ENCODE measurements at places on chromosomes 6 and 20. TPM values are rescaled to one million over a fixed set of nuclear protein-coding genes. Genes with fewer than 3 reads are reported as not detected.

Gene TCEA2
- total RNA-seq: 38.9 TPM

Gene B3GAT2
- not detected for total RNA-seq

Gene TGM3
- not detected for total RNA-seq

Gene RFX6
- total RNA-seq: not detected

Gene GSTA3
- total RNA-seq: not detected

DNA sequence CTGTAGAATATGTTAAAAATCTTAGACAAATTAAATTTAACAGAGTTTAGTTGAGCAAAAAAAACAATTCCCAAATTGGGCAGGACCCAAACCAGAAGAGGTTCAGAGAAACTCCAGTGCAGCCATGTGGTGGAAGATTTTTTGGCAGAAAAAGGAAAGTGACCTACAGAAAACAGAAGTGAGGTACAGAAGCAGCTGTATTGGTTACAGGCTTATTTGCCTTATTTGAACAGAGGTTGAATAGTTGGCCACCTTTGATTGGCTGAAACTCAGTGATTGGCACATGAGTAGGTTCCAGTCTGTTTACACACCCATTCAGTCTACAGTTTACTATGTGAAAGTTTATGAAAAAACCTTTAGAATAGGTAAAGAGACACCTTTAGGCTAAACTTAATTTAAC lies 110.9 kb upstream of the LAMP5 start:
- no peak for DNase-seq

DNA sequence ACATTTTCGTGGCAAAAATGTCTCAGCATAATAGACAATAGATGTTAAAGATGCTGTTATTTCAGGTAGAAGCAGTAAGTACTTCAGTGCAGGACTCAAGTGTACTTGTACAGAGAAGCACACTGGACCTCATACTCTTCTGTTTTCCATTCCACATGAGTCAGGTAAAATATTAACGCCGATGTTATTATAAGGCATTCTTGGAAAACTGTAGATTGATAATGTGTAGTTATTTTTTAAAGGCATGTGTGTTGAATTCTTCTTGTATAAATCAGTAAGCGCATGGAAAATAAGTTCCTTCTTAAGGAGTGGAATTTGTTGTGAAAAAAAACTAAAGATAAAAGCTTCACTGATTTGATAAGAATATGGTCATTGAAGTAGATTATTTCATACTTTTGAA lies 45.8 kb downstream of the DOP1A start:
- no peak for DNase-seq

DNA sequence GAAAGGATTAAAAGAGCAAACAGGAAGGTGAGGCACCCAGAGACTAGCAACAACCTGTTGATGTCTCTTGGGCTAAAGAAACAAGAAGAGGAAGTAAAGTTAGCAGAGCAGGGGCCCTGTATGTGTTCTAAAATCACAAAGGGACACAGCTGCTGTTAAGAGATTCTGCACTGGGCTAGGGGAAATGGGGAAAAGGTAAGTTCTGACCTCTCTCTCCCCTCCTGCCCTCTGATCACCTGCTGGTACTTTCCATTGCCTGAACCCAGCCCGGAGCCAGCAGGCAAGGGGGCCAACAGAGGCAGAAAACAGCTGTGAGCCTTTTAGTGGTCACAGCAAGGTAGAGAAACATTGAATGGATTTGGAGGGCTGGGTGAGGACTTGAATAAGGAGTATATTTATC lies 13.5 kb upstream of the CNR1 start:
- DNase-seq: no peak

- no peak for DNase-seq
Measured at GRCh38 chr6:159819932-159820640, 20.0 kb downstream of the PNLDC1 start.

DNA sequence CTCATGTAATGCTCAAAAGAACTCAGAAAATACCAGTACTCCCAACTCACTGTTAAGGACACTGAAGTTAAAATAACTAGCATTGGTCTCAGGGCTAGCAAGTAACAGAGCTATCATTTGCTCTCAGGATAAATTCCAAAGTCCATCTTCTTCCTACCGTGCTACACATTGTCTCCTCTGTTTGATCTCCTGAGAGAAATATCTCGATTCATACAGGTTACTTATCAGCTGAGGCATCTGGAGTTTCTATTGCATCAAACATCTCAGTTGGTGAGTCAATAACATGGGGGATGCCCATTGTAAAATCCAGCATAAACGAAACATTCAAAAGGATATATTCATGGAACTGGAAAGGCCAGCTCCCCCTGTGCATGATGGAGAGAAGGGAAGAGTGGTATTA lies 147.4 kb downstream of the BACH2 start:
- no peak for DNase-seq

- peak; percentile 35 for DNase-seq
Measured at GRCh38 chr6:52994031-52994838, 849 bp downstream of the GSTA4 start.

DNA sequence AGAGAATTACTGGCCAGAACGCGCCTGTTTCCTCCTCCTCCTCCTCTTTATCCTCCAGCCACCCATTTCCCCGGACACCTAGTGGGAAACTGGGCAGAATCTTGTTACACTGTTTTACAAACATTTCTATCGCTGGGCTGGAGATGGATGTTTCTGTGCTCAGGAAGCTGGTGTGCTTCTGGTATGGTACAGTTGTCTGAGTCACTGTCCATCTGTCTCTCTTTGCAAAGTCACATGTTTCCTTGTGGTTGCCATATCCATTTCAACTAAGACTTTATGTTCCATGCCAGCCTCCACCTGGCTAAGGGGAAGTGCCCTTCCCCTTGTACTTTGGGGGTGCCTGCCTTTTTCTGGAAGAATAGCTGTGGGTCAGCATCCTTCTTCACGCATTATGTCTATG lies 52.9 kb upstream of the SLC22A16 start:
- DNase-seq: no peak

DNA sequence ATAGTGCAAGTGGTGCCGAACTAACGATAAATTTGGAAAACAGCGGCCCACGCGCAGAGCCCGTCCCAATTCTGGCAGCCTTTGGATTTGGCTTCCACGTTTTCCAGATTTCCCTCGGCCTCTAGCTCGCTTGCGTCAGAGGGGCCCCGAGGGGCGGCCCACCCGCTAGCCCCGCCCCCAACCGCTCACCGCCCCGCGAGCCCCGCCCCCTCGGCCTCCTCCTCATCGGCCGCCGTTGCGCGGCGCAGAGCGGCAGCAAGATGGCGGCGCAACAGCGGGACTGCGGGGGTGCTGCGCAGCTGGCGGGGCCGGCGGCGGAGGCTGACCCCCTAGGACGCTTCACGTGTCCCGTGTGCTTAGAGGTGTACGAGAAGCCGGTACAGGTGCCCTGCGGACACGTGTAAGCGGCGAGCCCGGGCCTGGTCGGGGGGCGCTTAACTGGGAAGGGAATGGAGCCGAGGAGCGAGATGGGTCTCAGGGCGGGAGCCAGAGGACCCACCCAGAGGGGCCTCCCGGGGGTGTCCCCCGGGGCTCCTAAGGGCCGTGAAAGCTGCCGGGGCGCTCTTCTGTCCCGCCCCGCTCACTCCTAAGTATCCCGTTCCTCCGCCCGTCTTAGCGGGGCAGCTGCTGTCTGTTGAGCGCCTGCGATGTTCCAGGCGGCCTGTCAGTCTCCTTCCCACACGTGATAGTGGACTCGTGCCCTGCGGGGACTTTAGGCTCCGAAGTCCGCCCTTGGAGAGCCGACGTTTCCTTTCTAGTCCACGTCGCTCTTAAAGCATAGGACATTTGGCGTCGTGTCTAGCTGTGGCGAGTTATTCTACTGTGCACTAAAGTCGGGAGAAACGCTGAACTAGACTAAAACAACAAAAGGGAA lies at the start of gene RNF114:
TSS of gene RNF114 (plus strand) at position 245 of the 874 bp plus-strand sequence. CDS start at position 261, 16 bp downstream.
- peak; percentile 94 for DNase-seq

DNA sequence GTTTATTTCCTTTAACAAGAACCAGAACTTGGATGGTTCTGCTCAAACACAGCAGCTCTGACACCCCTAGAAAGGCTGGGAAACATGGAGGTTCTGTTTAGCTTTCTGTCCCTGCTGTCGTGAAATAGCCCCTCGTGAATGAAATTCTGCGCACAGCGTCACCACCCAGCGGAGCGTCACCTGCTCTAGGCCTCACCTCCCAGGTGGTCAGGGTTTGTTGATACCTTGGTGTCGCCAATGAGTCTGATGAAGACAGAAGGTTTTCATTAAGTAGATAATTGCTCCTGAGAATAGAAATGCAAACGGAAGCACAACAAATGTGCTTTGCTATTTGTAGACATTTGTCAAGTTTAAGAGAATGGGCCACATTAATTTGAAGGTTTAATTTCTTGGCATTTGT lies 135.1 kb downstream of the EDN3 start:
- DNase-seq: no peak

DNA sequence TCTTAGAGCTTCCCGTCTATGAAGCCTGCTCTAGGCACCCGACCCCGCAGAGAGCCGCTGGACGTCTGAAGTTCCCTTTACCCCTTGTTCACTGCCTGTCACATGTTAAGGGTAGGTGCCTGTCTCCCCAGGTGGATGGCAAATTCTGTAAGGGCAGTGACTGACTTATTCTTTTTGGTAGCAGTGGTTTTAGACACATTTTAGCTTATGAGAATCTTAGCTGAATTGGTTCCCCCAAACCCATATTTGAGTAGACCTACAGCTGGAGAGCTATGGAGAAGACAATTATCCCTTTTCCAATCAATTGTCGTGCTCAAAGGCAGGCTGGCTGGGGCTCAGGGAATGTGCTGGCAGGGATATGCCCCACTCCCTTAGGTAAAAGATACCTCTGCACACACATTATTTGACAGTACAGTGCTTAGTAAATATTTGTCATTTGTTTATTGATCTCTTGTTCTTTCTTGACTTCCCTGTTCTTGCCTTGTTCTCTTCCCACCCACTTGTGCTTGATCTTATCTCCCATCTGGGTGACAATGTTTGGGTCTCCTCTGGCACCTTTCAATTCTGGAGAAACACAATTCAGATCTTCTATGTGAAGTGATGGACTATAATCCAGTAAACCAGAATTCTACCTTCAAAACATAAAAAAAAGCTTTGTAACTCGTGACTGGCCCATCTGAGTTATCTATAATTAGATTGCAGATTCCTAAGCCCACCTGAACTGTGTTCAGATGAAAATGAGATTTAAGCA lies 114.3 kb upstream of the SLC2A12 start:
- DNase-seq: no peak

DNA sequence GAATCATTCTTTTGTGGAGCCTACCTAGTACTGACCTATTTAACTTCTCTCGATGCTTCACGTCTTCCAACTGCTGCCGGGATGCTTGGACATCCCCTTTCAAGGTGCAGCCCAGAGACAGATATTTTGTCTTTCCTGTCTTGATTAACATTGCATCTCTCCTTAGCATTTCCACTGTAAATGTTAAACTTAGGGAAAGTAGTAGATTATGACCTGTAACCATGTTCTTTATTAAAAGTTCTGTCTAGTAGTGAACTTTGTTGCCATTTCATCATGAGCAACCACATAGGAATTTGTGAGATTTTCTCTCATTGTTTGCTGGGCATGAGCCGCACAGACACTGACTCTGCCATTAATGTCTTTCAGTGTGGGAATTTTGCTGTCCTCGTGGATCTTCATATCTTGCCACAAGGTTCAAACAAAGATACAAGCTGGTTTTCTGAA lies 117.9 kb downstream of the JAG1 start:
- DNase-seq: no peak

DNA sequence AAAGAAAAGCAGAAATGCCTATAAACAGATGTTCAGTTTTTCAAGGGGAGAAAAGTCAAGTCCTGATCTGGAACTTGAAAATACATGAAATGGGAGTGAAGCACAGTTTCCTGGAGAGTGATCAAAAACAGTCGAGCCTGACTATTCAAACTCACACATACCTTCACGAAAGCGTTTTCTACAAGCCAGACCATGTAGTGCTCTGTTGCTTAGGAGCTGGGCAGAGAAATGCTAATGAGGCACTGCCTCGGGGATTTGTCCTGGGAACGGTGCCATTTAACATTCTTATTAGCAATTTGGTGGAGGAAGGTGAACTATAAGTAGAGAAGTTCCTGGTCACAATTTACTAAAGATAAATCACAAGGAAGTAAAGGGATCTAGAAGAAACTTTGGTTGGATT lies 5.9 kb downstream of the NHSL1 start:
- no peak for DNase-seq

DNA sequence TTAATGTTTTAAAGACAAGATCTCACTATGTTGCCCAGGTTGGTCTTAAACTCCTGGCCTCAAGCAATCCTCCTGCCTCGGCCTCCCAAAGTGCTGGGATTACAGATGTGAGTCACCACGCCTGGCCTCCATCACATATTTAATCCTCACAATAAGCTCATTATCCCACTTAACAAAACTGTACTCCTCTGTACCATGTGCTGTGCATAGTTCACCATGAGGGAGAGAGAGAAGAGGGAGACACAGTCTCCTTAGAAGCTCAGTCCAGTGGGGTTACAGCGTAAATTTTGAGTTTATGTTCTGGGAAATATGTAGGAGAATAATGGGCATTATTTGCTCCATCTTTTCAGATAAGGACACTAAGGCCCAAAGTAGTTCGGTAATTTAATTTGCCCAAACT lies 7.9 kb upstream of the CPNE5 start:
- no peak for DNase-seq

GRCh38 chr20:43508106-43508505 lies 609 bp downstream of the L3MBTL1 start:
- no peak for DNase-seq

- no peak for DNase-seq
Measured at GRCh38 chr6:73528897-73529296, 8.1 kb upstream of the EEF1A1 start.

DNA sequence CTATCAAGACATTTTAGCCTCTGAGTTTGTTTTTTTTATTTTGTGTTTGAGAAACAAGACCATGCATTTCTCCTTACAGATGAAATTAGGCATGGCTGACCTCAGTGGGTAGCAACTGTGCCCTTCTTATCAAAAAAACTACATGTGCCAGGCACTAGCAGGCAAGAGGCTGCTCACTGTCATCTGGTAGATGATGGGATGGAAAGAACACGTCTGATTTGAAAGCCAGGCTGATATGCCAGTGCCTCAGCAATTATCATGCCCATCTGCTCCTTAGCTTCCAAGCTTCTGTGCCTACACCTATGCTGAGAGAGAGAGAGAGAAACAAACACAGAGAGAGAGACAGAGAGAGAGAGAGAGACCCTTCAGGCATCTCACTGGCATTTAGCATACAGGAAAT lies 149.9 kb downstream of the C6orf118 start:
- DNase-seq: no peak

- no peak for DNase-seq
Measured at GRCh38 chr20:22833851-22834250, 201.3 kb upstream of the SSTR4 start.

DNA sequence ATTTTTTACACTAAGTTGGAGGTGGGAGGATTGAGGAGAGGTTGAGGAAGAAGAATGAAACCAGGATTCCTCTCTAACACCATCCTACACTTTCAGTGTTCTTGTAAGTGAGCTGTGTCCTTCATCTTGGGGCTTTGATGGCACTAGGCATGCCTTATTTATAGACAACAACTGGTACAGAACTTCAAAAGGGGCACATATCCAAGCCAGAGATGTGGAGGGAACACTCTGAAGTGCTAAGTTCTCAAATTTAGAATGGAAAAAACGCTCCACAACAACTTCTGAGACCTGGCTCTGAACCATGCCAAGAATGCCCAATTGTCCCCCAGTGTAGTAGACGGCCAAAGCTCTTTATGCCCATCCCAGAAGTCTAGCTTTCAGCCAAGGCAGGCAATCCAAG lies 16.2 kb upstream of the PKHD1 start:
- no peak for DNase-seq

- DNase-seq: no peak
Measured at GRCh38 chr6:91366781-91367180, 779.9 kb upstream of the MAP3K7 start.

- DNase-seq: no peak
Measured at GRCh38 chr20:8457978-8458377, 325.9 kb downstream of the PLCB1 start.

GRCh38 chr6:113539623-113540022 lies 317.5 kb upstream of the MARCKS start:
- no peak for DNase-seq

Measured in left ventricle myocardium inferior (tissue), 1 donor.